NCI-H2029 (cell line): ENCODE measurements at places on chromosomes 16 and 17.

DNA sequence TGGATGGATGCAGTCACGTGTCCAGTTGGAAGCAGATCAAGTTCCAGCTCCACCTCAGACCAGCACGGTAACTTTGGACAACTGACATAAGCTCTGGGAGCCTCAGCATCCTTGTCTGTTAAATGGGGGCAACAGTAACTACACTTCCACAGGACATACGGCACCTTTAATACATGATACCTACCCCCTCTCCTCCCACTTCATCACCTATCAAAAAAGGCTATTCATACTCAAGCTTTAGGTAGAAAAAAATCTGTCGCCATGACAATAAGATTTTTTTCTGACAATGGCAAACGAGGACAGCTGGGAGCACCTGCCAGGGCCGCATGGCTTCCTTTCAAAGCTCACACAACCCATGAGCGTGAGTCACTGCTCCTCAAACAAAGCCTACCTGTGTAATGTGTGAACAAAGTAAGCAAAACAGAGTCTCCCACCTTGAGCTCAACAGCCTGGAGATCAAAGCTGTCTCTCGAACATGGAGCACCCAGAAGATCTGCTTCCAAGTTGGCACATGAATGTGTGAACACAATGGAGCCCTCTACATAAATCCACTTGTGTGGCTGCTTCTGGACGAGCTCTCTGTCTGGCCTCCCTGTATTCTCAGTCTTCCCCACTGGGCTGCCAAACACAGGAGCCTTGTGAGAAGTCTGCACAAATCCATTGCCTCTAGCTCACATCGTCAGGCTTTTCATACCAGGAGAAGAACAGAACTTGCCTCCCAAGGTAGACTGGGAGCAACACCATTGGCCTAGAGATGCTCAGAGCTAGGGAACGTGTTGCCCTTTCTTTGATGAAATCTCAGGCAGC is 459.7 kb downstream of the SOX9 start:
- DNase-seq = peak; percentile 94

DNA sequence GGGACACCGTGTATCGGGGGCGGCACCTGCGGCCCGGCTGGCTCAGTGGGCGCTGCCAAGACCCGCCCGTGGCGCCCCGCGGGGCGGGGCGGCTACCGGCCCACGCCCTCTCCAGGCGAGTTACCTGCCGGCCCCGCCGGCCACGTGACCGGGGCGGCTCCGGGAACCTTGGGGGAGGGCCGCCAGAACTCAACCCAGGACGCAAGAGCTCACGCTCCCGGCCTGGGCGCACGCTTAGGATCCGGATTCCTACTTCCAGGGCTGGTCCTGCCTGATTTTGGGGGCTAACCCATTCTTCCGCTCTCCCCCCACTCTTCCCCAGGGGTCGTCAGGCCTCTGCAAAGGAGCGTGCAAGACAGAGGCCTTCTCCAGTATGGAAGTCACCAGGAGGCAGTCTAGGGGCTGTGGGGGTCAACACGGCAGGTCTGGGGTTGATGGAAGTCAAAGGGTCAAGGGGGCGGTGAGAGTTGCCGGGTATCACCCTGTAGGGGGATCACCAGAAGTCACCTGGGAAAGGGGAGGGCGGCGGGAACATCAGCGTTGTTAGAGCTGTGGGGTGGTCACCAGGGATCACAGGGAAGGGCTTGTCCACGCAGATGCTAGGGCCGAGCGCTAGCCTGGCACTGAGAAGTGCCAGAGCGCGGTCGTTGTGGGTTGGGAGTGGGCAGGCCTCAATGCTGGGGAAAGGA is 354 bp upstream of the ESRP2 start:
- DNase-seq = peak; percentile 69

GRCh38 chr17:27572665-27573064 is 58.3 kb upstream of the LGALS9 start:
- no peak for DNase-seq

DNA sequence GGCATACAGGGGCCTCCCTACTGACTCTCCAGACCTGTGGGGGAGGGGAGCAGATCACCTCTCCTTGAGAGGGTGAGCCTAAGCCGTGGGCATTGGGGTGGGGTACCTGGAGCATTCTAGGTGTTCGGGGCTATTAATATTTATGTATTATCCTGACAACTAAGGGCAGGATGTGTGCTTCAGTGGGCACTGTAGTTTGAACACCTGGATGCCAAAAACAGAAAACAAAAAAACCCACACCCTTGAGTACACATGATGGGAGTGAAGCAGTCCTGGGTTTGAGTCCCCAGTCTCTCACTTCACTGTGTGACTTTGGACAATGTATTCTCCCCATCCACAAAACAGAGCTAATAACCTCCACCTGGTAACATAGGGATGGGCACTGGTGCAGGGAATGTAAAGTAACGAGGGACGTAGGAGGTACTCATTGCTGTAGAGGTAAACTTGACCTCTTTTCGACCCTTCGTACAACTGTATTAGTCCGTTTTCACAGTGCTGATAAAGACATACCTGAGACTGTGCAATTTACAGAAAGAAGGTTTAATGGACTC is 257.8 kb downstream of the CPPED1 start:
- DNase-seq = peak; percentile 24

- no peak for DNase-seq
Observed at GRCh38 chr17:68292689-68293040, 1.4 kb downstream of the ARSG start.

- no peak for DNase-seq
Observed at GRCh38 chr17:42759982-42760651, 910 bp upstream of the RAMP2 start.

GRCh38 chr16:61128545-61129323 is 907.5 kb downstream of the CDH8 start:
- DNase-seq = no peak

GRCh38 chr16:71513302-71513701 is 12.9 kb upstream of the CHST4 start:
- DNase-seq = no peak

DNA sequence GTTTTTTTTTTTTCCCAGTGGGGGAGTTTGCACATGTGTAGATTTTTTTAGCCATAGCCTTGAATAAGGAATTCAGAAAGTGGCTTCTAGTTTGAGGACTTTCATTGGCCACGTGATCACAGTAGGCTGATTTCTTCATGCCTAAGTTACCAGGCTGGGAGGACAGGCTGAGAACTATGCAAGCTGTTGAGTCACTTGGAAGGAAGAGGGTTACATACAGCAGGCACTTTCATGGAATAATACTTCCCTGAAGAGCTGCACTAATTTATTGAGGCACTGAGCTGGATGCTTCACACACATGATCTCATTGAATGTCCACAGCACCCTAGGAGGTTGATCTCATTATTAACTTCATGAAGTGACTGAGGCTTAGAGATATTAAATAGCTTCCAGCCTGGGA is 22.8 kb downstream of the PRKCB start:
- no peak for DNase-seq

DNA sequence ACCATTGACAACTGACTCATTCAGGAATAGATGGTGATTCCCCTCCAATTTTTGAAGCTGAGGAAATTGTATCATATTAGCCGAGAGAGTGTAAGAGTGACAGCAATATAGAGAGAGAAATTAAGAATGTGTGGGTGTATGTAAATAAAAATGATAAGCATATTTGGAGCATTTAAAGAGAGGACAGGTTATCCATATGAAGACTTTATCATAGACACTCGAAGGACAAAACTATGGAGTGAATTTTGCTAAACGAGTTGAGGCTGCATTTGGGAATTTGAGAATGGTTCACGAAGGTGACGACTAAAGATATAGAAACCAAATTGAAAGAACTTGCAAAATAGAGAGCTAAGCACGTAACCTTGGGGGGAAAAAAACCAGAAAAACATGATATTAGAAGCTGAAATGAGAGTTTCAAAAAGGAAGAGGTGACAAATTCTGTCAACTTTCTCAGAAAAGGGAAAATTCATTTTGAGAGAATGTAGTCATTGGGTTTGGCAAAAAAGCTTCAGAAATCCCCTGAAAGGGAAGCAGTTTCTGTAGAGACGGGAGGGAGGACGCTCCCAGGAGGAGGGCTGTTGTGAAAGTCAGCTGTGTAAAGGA is 129.7 kb downstream of the KCNJ2 start:
- DNase-seq = no peak

DNA sequence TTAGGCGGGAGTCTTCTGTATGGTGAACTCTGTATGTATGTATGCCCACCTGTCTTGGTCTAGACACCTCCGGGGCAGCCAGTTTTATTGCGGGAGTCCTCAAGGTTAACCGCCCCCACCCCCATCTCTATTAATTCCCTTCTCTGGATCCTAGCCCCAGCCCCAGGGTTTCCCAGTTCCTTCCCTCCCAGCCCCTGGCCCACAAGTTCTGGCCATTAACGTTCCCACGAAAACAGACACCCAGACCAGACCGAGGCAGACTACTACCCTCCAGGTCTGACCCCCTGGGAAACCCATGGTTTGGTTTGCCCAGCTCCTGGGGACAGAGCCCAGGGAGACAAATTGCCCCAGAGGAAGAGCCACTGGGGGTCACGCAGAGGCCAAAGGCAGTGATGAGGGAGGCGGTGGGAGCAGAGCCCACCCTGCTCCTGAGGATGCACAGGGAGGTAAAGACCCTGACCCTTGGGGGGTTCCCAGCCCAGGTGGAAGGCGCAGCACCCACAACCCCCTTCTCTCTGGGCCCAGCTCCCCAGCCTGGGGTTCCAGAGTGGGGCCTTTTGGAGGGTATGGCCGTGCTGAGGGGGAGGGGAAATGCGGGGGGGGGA is 8.5 kb downstream of the TBKBP1 start:
- DNase-seq = no peak

DNA sequence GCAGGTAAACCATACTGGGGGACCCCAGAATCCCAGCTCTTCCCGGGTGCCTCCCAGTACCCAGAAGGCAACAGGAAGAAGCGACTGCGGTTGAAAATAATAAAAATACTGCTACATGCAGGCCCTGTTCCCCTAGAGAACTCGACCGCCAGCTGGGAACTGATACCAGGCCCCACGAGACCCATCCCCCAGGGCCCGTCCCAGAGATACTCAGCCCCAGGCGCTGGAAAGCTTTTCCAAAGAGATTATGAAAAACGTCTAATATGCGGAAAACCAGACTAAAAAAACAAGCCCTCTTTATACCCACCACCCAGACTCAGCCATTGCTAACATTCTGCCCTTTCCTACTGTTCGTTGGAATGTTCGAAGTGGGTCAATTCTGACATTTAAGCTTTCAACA is 12.9 kb upstream of the MEAK7 start:
- no peak for DNase-seq

- DNase-seq = peak; percentile 28
Observed at GRCh38 chr17:18966831-18967624, 15.1 kb downstream of the SLC5A10 start.

- DNase-seq = no peak
Observed at GRCh38 chr16:85936816-85937215, 37.9 kb downstream of the IRF8 start.

DNA sequence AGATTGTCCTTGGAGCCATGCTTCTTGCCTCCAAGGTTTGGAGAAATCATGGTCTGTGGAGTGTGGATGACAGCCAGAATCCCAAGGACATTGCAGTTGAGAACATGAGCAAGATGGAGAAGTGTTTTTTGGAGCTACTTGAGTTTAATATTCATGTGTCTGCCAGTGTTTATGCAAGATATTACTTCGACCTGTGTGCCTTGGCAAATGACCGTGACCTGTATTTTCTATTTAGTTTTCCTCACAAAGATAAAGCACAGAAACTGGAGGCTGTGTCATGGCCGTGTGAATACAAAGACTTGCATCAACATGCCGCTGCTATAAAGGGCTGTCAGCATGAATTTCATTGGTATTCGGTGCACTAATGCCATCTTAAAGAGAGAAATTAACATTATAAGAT is 9.0 kb downstream of the GGA2 start:
- DNase-seq = no peak

- DNase-seq = no peak
Observed at GRCh38 chr16:14003074-14003570, 68.0 kb upstream of the MRTFB start.

GRCh38 chr17:36529121-36529520 is 5.5 kb downstream of the MYO19 start:
- no peak for DNase-seq

GRCh38 chr17:66541461-66542128 is 239.2 kb downstream of the PRKCA start:
- no peak for DNase-seq

GRCh38 chr16:17227278-17227677 is 243.5 kb downstream of the XYLT1 start:
- no peak for DNase-seq

DNA sequence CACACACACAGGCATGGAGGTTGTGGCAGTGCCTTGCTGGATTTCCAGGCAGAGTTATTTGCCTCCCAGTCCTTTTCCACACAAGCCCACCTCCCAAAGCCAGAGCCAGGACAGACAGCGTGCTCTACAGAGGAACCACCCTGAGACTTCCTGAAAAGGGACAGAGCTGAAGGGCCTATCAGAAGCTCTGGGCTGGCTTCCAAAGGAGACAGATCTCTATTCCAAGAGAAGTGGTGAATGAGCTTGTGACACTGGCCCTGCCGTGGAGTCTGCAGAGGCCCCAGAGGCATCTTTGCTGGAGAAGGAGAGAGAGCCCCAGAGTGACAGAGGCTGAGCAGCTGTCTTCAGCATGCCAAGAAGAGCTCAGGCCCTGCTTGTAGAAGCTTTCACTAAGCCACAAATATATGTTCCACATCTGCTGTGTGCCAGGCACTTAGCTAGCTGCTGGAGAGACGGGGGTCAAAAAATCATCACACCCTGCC is 8.3 kb upstream of the LPCAT2 start:
- DNase-seq = peak; percentile 53

DNA sequence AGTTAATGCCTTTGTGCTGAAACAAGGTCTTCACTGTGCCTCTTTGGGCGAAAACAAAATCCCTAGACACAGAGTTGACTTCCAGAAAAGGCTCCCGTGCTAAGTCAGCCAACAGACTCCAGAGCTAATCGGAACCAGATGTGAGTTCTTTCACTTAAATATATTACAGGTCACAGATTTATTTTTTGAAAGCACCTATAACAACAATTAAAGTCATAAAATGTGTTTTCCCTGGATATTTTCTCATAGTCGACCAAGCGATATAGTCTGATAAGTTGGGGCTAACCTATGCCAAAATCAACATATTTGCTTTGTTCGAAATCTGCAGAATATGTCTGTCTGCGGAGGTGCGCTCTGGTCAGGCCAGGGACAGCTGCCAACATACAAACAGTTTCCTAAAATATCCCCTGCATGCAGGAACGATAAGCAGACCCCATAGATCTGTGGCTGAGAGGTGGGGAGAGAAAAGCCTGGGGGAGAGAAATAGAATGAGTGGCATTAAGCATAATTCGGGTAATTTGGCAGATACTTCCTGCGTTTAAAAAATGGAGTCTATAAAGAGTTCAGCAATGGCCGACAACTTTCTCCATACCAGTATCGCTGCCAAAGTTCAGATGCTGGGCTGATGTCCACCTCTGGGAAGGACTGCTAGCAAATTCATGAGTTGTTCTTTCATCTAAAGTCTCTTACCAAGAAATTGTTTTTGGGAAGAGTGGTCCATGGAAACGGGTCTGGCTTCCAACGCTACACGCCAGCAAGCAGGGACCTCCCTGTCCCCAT is 50.8 kb upstream of the MYH10 start:
- no peak for DNase-seq

- DNase-seq = peak; percentile 79
Observed at GRCh38 chr17:82882715-82883418, 43.0 kb upstream of the ZNF750 start.
